ENCODE measurements at places on chromosomes 13 and 19. TPM values are rescaled to one million over a fixed set of nuclear protein-coding genes. Genes with fewer than 3 reads are reported as not detected.

Gene GRK1
- total RNA-seq = not detected

Gene ASF1B
- 21.5 TPM for total RNA-seq

Gene COL4A1
- total RNA-seq = 350 TPM

Gene CFAP97D2
- total RNA-seq = not detected

Gene KBTBD7
- 3.3 TPM for total RNA-seq
